ENCODE measurements at places on chromosomes 1 and 21.

DNA sequence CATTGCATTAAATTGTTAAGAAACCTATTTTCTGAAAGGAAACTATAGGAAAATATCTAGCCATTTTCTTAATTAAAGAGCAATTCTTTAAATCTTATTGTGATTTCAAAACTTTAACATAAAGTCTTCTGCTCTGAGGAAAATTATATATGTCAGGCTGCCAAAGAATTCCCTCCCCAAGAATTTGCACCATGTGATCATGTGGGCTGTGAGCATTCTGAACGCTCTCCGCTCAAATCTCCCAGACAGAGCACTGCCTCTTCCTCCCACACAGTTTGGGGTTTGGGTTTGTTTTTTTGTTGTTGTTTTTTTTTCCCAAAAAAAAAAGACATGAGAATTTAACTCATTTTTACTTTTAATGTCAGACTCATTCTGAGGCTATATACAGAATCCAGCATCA, 155.9 kb upstream of the PALMD start:
- DNase-seq: no peak

- no peak for DNase-seq
These were observed 7.7 kb downstream of the TMEM61 start for GRCh38 chr1:54987919-54988705.

DNA sequence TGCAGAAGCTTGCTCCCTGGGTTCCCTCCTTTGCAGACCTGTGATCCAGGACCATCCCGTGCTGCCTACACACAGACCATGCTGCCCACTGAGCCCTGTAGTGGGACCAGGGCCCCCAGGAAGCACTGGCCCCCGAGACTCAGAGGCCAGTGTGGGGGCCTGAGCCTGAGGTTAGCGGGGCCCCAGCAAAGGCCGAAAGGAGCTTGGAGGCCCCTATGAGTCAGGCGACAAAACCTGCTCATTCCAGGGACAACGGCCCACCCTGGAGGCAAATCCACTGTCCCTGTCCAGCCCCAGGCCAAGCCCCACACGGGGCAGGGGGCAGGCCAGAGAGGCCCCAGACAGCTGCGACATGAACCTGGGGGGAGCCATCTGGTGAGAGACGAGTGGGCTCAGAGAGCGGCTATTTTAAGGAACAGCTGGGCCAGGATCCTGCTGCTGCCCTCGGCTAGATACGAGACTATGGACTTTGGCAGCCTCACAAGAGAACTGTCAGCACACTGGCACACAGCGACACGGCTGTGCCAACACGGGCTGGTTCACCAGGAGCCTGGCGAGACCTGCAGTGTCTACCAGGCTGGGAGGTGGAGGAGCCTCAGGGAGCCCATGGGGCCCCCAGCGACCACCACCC, 74.7 kb downstream of the ARHGEF16 start:
- no peak for DNase-seq

DNA sequence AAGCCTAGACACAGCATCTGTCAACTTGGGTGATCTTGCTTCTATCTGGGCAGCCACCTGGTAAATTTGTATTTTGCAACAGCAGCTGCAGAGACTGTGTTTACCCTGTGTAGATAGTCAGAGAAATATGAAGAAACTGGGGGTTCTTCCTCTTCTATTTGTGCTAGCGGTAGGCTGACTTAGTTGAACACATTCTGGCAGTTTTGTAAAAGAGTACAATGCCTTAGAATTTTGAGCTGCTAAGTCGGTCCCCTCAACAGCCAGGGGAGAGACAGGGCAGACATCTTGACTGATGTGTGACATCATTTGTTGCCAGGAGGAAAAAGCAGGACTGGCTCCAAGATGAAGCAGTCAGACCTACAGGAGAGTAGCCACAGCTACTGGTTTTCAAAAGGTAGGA, 53.7 kb downstream of the KCNJ6 start:
- no peak for DNase-seq

GRCh38 chr1:55600242-55600641, 385.1 kb upstream of the USP24 start:
- no peak for DNase-seq

DNA sequence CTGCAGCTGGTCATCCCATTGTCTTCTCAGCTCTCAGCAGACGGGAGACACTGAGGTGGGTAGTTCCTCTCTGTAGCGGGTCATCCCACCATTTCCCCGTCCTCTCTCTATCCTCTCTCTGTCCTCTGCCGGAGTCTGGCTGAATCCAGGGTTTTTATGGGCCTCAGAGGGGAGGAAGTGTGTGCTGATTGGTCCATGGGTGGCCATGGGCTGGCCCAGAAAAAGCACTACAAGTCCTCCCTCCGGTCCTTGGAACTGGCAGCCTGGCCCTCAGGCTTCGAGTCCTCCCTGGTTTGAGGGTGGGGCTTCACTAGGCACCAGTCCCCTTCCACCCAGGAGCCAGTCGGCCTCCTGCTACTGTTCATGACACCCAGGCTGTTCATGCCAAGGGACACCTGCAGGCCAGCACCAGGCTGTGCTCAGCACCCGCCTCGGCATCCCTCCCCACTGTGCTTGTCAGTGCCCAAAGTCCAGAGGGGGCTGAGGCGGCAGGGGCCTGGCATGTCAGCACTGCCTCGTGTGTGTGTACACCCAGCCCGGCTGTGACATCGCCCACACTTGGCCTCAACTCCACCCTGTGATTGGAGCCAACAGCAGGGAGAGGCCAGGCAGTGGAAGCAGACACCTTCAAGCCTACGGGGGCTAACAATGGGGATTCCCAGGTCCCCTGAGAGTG, 23.0 kb upstream of the LRRC8C start:
- DNase-seq: no peak

- DNase-seq: no peak
These were observed 387.8 kb downstream of the OMA1 start for GRCh38 chr1:58158506-58159433.

- no peak for DNase-seq
These were observed 80.7 kb downstream of the DMRTA2 start for GRCh38 chr1:50342525-50342924.
